ENCODE measurements at places on chromosomes 5 and 9.

DNA sequence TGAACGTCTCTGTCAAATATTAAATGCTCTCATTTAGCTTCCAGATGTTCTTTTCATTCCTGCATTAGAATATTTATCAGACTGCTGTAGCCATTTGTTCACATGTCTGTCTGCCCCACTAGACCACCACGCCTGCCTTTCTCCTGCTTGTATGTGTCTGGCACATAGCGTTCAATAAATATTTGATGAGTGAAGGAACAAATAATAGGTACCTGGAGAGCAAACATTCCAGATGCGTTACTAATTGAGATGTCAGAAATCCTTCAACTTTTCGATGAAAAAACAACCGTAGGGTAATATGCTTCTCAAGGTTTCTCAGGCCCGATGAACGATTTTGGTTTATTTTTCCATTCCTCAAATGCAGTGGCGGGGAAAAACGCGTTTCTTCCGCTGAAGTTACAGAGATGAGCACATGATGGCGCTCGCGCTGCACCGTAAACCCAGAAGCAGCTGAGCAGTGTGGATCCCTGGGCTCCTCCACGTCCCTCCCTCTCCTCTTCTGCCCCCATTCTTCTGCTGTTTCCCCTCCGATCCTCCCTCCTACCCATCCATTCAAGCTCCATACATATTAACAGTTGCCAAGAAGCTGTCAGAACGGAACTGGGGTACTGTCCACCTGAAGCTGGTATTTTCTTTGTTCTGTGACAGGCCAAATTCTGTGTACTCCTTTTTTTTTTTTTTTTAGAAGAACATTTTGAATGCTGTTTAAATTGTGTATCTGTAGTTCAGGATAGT, 245.4 kb downstream of the MPDZ start:
- peak; percentile 87 for DNase-seq

DNA sequence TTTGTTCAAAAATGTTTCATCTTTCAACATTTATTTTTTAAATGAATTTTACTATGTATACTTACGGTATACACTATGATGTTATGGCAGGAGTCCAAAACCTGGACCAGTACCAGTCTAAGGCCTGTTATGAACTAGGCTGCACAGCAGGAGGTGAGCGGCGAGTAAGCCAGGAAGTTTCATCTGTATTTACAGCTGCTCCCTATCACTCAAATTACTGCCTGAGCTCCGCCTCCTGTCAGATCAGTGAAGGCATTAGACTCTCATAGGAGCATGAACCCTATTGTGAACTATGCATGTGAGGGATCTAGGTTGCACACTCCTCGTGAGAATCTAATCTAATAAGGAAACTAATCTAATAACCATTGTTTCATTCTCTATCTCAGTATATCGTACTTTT, 715.5 kb upstream of the PTPRD start:
- DNase-seq = no peak

GRCh38 chr5:39717176-39717897, 292.6 kb upstream of the DAB2 start:
- DNase-seq = peak; percentile 12

DNA sequence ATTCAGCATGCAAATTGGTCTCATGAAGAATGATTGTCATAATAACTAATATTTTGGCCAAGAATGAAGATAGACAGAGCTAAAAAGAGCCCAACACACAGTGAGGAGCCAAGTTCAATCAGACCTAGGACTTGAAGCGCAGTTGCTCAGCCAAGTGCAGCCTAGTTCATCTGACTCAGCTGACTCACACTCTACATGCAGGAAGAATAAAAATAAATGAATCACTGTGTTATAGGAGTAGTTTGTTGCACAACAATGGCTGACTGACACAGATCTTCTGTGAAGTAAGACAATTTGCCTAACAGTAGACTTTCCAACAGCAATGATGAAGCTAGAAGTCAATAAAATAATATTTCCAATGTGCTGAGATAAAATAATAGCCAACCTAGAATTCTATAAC, 261.5 kb downstream of the CEMIP2 start:
- peak; percentile 44 for DNase-seq

- no peak for DNase-seq
Measured at GRCh38 chr5:59584858-59585846, 308.4 kb downstream of the PDE4D start.

- DNase-seq = no peak
Measured at GRCh38 chr5:56215019-56215830, 17.9 kb downstream of the ANKRD55 start.

GRCh38 chr9:94212091-94212490, 47.0 kb upstream of the ZNF169 start:
- DNase-seq = no peak

DNA sequence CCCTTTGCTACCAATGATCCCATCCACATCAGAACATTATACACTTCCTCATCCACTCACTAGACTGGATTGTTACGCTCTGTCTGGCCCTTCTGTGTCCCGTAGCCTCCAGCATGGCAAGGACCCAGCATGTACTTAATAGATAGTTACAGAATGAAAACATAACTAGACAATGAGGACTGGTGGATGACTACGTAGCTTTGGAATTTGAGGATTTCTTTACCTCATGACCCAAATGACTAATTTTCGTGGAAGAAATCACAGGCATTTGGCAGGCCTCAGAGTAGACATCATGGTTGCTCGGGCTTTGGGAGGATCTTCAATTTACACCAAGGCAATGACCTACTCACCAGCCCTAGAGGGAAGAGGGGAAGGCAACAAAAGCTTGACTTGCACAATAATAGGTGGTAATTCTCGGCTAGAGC, 299.8 kb downstream of the TLE1 start:
- DNase-seq = peak; percentile 85

- no peak for DNase-seq
Measured at GRCh38 chr5:73256012-73256411, 83.0 kb downstream of the TMEM174 start.

- no peak for DNase-seq
Measured at GRCh38 chr5:173297813-173298212, 30.4 kb downstream of the STC2 start.

DNA sequence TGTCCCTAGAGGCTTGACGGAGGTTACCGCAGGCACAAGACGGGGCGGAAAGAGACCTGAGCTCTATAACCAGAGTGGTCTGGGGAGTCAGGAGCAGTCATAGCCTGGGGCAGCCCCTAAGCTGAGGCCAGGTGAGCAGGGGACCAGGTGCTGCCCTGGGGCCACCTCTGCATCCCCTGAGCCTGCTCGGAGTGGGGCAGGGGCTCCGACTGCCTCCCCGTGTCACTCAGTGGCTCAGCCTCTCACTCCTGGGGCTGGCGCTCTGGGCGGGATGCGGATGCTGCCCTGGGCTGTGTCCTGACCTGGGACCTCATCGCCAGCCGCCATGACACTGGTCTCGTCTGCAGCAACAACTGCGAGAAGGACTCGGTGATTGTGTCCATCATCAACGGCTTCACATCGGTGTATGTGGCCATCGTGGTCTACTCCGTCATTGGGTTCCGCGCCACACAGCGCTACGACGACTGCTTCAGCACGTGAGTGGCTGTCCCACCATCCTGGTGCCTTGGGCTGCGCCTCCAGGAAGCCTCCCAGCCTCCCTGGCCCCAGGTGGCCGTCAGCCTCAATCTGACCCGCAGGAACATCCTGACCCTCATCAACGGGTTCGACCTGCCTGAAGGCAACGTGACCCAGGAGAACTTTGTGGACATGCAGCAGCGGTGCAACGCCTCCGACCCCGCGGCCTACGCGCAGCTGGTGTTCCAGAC, 8.8 kb upstream of the SLC6A18 start:
- no peak for DNase-seq

DNA sequence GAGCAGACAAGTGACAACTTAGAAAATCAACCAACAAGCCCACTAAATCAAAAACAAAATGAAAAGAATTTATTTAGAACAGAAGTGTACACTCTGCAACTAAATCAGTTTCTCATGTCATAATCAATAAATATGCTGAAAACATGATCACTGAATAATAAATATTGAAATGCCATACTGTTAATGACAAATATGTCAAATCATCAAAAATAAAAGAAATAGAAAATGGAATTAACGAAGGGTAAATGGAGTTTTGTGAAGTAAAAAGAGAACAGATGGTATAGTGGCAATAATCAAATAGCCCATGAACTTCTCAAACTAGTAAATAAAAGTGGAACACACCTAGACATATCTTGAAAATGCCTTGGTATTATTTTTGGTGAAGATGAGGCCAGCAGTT, 744.9 kb downstream of the TAF11L14 start:
- no peak for DNase-seq

GRCh38 chr5:144144956-144145751, 25.3 kb downstream of the YIPF5 start:
- no peak for DNase-seq

- DNase-seq = no peak
Measured at GRCh38 chr5:160105686-160106360, 13.4 kb downstream of the PWWP2A start.

DNA sequence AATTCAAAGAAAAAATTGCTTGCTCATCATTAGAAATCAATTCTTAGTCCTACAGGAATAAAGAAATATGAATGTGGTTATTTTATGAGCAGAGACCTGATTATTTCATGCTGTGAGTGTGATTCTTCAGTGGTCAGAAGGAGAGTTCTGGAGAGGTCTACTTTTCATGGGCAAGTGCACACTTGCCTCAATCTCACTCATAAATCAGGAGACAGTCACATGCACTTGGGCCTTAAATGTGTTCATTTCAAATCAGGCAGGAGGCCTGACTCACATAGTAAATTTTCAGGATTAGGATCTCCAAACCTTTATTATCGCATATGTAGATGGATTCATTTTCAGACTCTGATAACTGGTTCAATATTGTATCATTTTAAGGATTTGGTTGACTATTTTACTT, 323.2 kb upstream of the CCNH start:
- DNase-seq = no peak

GRCh38 chr5:32848681-32849080, 137.6 kb downstream of the NPR3 start:
- no peak for DNase-seq

DNA sequence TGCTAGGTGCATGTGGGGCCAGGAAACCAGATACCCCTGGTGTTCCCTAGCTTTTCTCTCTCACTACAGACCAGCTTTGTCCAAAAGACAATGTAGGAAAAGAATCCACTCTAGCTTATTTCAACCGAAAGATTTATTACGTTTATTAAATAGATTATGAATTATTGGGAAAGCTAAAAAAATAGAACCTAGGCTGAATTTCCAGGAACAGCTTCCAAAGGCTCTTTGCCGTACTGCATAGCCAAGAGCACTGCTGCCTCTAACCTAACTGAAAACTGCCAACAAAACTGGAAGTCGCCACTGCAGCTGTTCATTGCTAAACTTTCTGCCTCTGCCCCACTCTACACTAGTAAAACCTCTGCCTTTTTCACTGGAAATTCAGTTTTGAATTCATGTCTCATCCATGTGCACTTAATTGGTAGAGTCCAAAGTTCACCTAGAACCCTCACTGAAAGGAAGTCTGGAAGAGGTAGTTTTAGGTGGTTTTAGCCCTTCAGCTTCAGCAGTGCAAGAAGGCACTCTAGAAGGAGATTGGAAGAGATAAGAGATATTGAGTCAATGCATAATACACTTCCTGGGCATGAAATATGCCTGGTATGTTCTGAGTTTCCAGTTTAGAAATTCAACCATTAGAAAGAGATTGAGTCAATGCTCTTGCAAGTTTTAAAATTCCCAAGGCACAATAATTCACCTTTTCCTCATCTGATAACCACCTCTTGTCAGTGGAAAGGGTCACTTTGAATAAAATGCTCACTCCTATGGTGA, 927.9 kb downstream of the MAT2B start:
- no peak for DNase-seq

DNA sequence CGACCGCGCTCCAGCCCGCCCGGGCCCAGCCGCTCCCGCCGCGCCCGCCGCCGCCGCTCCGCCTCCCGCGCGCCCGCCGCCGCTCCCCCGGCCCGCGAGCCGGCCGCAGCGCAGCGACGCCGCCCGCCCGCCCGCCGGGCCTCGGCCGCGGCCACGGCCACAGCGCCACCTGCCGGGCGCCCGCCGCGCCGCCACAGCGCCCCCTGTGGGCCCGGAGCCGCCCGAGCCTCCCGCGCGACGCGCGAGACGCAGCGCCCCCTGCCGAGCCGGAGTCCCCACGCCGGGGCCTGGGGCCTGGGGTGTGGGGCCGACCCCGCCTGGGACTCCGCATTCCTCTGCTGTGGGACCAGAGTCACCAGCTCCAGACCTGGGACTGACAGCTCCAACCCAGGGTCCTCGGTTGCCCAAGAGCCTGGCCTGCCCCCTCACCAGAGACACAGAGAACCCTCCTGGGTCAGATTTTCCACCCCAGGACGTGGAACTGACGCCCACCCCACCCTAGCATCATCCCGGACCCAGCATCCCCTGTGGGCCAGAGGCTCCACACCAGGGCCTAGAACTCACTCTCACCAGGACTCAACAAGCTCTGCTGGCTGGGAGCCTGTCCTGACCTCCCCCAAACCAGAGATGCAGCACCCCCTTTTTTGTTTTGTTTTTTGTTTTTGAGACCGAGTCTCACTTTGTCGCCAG, at the start of gene RAPGEF1:
Gene RAPGEF1, minus strand, starts transcription at position 118 of the 690 bp plus-strand sequence. CDS start 246 bp downstream, outside the sequence.
- DNase-seq = peak; percentile 94

DNA sequence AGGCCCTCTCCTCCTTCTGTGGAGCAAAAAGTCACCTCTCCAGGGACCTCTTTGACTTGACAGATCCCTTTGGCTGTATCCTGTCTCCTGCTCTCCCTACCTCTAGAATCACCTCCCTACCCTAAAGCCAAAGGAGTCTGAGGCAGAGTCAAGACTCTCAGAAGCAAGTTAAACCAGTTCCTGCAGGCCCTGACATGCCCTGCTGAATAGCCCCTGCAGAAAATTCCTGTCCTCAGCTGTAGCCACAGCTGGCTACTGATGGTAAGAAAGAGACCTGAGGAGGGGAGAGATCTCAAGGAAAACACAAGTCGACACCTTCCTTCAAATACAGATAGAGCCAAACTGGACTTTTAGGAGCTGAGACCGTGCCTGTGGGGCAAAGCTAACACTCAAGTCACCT, 23.7 kb upstream of the UBAP2 start:
- DNase-seq = no peak

DNA sequence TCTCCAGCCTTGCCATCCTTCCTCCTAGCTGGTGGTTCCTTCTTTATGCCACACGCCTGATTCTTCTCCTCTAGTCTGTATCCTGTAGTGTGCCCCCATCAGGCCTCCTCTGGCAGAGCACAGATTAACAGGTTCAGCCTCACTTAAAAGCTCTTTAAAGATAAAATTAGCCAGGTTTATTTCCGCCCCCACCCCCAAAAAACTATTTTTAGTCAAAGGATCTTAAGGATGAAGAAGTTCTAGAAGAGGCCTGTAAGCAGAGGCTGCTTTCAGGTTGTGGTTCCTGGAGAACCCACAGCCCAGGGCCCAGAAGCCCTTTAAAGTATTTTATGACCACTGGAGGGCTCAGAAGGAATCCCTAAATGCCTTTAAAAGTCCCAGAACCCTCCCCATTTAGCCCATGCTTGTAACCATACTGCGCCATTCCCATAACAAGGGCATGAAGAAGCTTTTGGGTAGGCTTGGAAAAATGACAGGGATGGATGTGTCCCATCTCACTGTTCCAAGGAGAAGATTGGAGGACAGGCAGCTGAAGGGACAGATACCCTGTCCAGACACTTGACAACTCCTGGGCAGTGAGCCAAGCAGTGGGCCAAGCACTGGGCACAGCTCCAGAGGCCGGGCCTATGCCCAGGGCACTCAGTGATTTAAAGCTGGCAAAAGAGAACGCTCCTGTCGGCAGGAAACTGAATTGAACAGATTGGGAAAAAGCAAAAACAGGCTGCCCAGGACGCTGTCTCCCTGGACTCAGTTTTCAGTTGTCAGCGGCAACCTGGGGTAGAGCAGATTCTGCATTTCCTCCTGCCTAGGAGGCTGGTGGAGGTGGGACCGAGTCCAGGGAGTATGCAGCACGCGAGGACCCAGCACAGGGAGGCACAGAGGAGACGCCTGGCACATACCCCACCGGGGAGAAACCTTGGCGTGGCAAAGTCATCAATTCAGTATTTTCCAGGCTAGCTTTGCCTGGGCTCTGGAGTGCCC, 106.3 kb upstream of the SSBP2 start:
- DNase-seq = peak; percentile 17

All from AG20443 (cell line).